ENCODE measurements at places on chromosomes 12 and 14.

GRCh38 chr12:82910246-82910893 is 223.7 kb downstream of the TMTC2 start:
- DNase-seq = no peak

DNA sequence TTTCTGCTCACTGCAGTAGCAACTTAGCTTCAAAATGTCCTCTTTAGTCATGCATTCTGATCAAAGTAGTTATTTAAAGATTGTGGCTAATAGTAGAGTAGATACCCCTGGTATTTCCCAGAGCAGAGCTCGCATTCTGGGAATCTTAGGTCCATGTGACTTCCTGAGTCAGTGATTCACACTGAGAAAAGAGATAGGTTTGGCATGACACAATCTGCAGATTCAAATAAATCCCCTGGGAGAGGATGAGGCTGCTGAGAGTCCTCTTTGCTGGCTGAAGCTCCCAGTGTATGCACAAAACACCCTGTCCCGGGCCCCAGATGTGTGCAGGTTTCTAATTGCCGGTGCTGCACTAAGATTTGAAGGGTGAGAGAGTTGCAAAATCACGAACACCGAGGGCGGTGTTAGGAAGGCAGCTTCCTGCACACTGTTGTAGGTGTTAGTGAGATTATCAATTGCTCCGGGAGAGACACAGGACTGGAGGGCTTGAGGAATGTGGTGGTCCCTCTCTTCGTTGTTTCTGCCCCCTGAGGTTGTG is 233.2 kb downstream of the NRXN3 start:
- no peak for DNase-seq

- no peak for DNase-seq
Measured at GRCh38 chr12:109732321-109733305, 19.0 kb downstream of the FAM222A start.

DNA sequence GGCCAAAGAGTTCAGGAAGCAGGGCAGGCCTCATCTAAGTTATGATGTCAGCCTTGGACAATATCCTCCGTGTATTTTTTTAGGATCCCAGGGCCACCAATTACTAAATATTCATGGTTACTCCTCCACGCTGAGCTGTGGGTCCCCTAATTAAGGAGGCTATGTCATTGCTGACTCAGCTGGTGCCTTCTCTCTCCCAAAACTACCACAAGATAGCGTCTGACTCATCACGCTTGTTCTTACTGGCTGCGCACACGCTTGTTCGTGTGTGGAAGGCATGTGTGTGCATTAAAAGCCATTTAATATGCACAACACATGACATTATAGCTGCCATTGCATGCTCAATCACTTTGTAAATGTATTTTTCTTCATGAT is 78.3 kb downstream of the GSC start:
- DNase-seq = no peak

- DNase-seq = peak; percentile 47
Measured at GRCh38 chr14:85531141-85531586, 1.2 kb downstream of the FLRT2 start.

DNA sequence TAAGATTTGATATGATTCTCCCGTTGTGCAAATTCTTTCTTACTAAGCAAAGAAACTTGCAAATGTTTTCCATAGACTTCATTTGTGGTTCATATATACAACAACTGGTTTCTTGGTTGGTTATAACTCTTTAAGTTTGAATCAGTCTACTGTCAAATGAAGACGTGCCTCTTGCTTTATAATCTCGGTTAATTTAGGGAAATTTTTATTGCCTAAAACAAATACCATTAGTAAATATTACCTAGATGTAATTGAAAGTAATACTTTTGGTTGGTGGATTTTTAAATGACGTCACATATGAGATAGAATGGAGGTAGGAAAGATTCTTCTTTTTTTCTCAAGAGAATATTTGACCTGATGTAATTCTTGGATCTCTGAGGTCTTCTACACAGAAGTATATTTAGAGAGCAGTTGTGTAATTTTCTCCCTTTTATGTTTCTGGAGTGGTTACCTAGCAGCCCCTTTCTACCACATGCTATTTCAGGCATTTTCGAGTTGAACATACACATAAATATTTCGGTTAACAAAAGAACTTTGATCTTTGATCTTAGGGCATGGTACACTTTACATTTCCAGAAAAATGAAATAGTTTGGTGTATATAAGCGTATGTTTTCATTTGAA is 1.7 kb downstream of the ATF7IP start:
- DNase-seq = no peak

DNA sequence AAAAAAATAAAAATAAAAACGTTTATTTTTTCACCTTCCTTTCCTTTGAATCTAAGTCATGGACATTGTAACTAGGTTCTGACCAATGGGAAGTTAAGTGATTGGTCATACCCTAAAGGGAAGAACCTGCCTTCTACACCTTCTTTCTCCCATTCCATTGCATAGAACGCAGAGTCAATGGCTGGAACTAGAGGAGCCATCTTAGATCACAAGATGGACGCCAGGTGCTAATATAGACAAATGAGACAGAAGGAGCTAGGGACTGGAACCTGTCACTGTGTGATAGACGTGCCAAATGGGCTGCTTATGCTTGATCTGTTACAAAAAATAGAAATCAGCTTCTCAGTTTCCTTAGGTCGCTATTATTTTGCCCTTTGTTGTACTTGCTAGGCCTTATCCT is 606.6 kb downstream of the MED13L start:
- DNase-seq = no peak

All from HuH-7 (cell line).